ENCODE measurements at places on chromosomes 12 and 14.

DNA sequence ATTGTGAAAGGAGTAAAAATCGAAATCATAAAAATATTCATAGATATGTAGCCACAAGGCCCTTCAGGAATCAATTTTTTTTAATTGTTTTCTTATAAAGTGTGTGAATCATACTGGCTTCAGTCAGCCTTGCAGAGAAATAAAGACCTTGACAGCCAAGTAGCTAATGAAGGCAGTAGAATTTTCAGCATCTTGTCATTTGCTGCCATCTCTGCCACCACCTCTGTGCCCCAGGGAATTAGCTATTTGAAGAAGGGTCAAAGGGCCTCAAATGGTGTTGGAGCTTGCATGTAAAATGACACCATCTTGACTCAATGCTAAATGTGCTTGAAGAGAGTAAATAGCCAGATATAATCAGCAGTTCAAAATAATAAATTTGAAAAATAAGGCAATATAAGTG lies 359.4 kb upstream of the DCN start:
- DNase-seq = no peak

DNA sequence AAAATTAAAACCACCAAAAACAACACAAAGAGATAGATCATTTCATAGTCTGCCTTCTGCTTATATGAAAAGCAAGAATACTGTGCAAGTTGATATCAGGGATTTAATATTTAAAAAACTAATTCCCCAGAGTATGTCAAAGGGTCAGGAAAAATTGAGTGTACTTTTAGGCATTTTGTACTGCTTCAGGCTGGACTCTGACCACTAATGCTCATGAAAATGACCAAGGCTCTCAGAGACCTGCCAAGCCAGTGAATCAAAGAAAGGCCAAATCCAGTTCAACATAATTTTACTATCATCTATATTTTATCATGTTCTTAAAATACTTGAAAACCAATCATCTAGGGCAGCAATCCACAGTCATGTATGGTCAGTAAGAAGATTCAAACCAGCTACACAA lies 66.0 kb downstream of the TTC7B start:
- DNase-seq = no peak

DNA sequence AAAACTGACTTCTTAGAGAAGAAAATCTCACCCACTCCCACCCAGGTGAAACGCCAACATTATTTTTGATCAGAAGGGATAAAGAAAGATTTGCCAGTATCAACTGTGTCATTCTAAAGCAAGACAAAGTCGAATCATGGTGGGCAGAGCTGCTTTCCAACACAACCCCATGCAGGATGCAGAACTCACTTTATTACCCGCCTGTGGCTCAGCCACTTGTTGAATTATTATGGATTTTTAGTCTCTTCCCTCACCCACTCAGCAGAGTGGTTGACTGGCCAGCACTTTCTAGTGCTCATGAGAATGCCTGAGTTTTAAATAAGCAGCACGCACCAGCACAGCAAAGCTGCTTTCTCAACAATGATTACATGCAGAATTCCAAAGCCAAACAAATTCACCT lies 32.1 kb downstream of the CRACR2A start:
- DNase-seq = no peak

GRCh38 chr14:61620130-61620946 lies 75.0 kb upstream of the HIF1A start:
- no peak for DNase-seq

GRCh38 chr14:23559010-23559925 lies 3.2 kb downstream of the THTPA start:
- DNase-seq = peak; percentile 72

DNA sequence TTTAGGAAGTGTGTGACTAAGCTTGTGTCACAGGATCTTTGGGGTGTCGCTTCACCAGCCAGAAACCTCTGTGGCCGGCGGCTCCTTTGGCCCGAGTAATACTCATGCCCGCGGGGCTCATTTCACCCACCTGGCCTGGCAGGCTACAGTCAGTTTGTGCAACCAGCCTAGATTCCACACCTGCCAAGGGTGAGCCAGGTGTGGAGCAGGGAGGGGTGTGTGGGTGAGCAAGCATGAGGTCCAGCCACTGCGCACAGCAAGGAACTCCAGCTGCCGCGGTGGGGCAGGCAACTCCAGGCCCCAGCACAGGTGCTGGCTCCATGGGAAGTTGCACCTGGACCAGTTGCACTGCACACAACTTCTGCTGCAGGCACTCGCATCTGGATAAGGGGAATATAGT lies 462.3 kb upstream of the LRFN5 start:
- no peak for DNase-seq

GRCh38 chr12:66269757-66270383 lies 32.4 kb upstream of the HELB start:
- DNase-seq = peak; percentile 83

DNA sequence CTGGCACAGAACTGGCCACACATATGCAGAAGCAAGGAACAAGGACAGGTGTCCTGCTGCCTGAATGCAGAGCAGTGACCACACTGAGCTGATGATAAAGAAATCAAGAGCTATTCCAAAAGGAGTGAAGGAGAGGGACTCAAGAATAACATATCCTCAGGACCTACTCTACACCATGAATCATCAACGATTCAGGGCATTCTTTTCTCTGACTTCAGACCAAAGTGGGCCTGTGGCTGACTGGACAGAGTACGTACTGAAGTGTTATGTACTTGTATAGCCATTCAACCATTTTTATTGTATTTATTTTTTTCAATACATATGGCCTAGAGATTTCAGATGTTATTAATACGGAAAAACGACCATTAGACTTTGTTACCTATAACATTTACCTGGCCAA lies 177.5 kb upstream of the TMTC1 start:
- DNase-seq = no peak

GRCh38 chr14:23442721-23443356 lies 7.4 kb upstream of the MYH7 start:
- DNase-seq = no peak

DNA sequence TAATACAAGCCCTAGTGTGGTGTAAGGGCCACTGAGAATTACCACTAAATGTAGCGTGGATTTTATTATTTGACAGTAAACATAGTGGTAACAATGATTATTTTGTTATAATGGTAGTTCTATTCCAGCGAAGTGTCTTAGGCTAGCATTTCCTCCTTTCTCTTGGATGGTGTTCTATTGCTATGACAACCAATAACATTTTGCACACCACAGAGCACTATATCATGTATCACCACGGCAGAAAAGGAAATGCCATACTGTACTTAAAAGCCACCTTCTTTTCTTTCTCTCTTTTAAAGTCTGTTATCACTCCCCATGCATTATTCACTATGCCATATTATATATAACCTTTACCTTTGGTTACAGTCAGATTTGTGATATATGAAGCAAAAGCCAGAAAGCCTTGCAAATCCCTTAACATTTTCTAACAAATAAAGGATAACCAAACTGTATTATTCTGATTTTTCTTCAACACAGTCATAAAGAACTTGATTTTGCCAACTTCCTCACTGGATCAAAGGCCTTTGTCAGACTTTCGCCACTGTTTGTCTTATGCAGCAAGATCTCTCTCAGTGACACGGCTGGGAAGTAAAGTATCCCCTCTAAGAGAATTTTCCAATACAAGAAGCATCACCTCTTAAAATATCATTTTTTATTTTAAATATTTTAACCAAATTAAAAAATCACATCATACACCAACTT lies 195.8 kb downstream of the FOXN3 start:
- DNase-seq = no peak
